ENCODE measurements at places on chromosomes 2 and 18.

DNA sequence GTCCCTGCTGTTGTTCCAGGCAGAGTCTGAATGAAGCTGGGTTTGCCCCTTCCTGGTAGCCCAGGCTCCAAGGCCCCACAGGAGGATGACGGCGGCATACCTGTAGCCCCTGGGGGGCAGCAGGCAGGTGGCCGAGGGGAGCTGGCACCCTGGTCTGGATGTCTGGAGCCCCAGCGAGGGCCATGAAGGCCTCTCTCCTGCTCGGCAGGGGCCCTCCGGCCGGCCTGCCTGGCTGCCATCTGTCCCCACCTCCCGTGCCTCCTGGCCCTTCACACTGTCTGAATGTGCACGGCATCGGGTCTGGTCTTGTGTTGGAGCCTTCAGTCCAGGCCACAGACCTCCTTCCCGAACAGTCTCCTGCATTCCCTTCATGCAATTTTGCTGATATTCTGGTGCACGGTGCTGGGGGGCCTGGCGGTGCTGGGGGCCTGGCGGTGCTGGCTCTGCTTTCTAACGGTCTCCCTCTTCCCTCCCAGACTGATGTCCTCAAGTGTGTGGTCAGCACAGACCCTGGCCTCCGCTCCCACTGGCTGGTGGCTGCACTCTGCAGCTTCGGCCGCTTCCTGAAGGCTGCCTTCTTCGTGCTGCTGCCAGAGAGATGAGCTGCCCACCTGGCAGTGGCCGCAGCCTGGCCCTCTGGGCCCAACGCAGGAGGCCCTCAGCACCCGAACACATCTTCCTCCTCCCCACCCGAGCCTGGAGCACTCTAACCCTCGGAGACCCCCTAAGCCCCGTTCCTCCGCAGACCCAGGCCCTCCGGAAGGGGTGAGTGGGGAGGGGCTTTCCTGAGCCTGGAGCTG lies 13.5 kb downstream of the BOK start:
- no peak overlapping the region for H3K27ac ChIP-seq
- H3K4me3 ChIP-seq: no peak overlapping the region
- DNase-seq: no peak
- no peaks in the 10 kb centered on the region for H3K27me3 ChIP-seq
- no peaks in the 10 kb centered on the region for H3K4me1 ChIP-seq
- H3K36me3 ChIP-seq: no peaks in the 10 kb centered on the region

DNA sequence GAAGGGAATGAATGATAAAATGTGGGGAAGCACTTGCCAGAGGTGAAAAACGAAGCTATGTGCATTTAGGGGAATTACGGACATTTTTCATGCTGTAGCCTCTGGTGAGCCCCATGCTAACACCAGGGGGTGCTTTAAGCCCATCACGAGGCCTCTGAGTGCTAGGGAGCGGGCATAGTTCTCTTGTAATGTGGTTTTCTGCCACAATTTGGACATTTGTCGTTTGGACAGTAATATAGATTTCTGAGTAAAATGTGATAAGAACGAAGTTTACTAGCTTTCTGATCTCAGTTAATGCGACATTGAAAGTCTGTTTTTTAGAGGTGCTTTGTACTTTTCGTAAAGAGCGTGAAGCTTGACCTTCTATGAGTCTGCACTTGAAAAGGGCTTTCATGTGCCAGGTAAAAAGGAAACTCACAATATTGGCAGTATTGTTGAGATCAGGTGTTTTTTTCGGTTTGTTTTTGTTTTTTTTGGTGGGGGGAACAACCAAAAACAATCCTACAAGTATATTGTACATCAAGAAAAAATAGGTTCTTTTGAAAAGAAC lies 50.6 kb downstream of the TRAF3IP1 start:
- H3K27ac ChIP-seq: no peak overlapping the region
- H3K27me3 ChIP-seq: no peaks in the 10 kb centered on the region
- DNase-seq: peak; percentile 22

DNA sequence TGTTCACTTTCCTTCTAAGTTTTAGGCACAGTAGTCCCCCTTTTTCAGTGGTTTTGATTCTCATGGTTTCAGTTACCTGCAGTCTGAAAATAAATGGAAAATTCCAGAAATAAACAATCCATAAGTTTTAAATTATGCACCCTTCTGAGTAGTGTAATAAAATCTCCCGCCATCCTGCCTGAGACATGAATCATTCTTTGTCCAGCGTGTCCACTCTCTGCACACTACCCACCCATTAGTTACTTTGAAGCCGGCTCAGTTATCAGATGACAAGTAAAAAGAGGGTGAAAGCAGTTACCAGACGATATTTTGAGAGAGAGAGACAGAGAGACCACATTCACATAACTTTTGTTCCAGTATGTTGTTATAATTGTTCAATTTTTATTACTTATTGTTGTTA lies 400.5 kb downstream of the TMX3 start:
- no peaks in the 10 kb centered on the region for H3K4me1 ChIP-seq
- no peaks in the 10 kb centered on the region for H3K27me3 ChIP-seq
- H3K27ac ChIP-seq: no peak overlapping the region
- no peak overlapping the region for H3K4me3 ChIP-seq
- no peaks in the 10 kb centered on the region for H3K36me3 ChIP-seq
- DNase-seq: no peak

- DNase-seq: no peak
- H3K36me3 ChIP-seq: no peaks in the 10 kb centered on the region
- H3K27me3 ChIP-seq: peaks cover 2% of the 10 kb centered on the region
- no peaks in the 10 kb centered on the region for H3K4me1 ChIP-seq
Observed at GRCh38 chr18:50638884-50639420, 79.1 kb downstream of the MAPK4 start.

DNA sequence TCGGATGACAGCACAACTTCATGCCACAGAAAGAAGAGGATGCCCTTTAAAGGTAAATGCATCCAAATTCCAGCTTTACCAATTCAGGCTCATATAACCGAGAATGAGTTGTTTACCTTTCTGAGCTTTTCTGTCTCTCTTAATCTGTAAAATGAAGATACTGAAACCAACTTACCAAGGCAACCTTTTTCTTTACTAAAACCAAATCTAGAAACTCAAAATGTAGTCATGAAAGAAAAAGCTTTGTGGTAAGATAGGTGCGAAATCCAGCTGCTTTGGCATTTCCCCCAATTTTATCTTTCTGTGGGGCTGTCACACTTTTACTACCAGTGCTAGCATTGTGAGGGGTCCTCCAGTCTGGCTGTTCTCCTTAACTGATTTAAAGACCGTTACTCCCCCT lies 240.4 kb downstream of the IKZF2 start:
- H3K4me1 ChIP-seq: peaks cover 24% of the 10 kb centered on the region
- DNase-seq: peak; percentile 10
- H3K27me3 ChIP-seq: peaks cover 4% of the 10 kb centered on the region

GRCh38 chr2:150482667-150483400 lies 4.6 kb downstream of the RND3 start:
- no peak overlapping the region for H3K4me3 ChIP-seq
- no peaks in the 10 kb centered on the region for H3K36me3 ChIP-seq
- H3K27me3 ChIP-seq: peaks cover 38% of the 10 kb centered on the region

- peak overlapping the region; percentile 82 for H3K4me3 ChIP-seq
- peaks cover 60% of the 10 kb centered on the region for H3K4me1 ChIP-seq
- peak overlapping the region; percentile 71 for H3K27ac ChIP-seq
- peaks cover 41% of the 10 kb centered on the region for H3K27me3 ChIP-seq
- DNase-seq: peak; percentile 33
- H3K36me3 ChIP-seq: no peaks in the 10 kb centered on the region
Observed at GRCh38 chr2:64327510-64328414, 126.2 kb upstream of the LGALSL start.
